Right forelimb (tissue), 1 donor: ENCODE measurements at places on chromosomes 11 and 22.

DNA sequence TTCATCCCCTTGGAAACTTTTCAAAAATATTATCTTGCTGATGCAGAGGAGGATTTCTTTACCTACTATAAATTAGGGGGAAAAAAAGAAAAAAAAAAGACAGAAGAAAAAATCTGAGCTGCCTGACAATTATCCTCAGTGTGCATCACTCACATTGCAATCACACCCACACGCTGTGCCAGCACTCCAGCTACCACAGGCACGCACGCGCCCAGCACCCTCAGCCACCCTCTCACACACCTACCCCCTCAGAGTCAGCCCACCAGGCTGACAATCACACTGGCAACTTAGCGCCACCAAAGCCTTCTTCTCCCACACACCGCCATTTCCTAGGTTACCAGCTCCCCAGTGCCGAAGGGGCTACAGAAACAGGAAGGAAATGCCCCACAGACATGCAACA, 236.1 kb downstream of the KCNA4 start:
- DNase-seq: no peak

DNA sequence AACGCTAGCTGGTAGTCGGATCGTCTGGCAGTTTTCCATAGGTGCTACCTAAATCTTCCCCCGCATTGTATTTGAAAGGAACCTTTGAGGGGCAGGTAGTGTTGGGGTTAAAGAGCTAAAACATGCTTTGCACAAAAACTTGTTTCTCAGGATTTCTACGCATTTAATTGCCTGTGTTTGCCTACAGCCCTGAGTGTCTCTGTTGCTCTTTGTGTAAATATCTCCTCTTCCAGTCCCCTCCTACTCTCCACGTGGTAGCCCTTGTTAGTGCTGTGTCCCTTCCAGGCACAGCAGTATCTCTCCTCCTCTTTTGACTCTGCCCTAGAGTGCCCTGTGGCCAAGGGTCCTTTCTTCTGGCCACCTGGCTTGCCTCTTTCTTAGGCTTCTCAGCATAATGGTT, 81.7 kb downstream of the BARX2 start:
- no peak for DNase-seq

DNA sequence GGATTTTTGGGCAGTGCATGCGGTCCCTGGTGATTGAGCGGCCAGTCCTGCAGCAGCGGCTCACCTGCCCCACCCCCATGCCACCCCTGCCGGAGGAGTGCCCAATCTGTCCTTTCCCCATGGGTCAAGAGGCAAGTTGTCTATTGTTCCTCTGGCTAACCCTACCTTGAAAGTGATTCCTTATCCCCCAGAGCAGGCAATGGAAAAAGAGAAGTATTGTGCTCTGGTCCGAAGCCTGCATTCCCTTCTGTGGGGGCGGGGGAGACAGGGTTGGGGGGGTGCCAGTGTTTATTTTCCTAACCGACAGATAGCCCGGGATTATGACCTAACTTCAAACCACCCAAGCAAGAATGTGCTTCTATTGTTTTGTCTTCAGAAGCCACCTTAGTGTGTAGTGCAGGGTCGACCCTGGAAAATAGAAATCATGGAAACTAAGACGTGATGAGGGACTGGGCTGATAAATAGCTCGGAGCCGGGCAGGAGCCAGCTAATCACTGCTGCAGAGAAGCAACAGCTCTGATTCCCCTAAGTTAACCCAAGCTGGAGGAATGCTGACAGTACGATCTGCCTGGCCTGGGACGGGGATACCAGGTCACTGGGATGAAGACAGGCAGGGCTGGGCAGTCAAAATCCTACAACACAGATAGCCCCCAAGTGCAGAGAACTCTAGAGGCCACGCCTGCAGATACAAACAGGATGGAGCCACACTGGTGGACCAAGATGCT, 38.7 kb upstream of the ATXN10 start:
- DNase-seq: no peak

GRCh38 chr22:31122532-31123291, at the start of gene INPP5J:
Gene INPP5J (plus strand): TSS chr22:31122966. CDS start chr22:31123015, 49 bp downstream.
- DNase-seq: no peak

DNA sequence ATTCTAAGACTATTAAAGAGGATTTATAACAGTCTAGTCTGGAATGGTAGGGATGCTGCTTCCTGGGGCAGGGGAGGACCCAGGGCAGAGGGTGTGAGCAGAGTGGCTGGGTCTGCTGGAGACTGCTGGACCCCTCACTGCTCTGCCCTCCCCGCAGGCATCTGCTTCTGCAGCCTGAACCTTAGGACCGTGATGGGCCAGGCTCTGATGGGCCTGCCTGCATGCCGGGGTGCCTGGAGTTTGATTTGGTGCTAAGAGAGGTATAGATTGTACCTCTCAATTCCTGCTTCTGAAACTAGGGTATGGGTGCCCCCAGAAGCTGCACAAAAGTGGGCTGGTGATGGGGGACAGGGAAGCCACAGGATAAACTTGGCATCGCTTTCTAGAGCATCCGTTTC, 54.9 kb downstream of the CD82 start:
- peak; percentile 27 for DNase-seq

- no peak for DNase-seq
Measured at GRCh38 chr11:18253233-18253632, 4.8 kb upstream of the SAA2 start.

DNA sequence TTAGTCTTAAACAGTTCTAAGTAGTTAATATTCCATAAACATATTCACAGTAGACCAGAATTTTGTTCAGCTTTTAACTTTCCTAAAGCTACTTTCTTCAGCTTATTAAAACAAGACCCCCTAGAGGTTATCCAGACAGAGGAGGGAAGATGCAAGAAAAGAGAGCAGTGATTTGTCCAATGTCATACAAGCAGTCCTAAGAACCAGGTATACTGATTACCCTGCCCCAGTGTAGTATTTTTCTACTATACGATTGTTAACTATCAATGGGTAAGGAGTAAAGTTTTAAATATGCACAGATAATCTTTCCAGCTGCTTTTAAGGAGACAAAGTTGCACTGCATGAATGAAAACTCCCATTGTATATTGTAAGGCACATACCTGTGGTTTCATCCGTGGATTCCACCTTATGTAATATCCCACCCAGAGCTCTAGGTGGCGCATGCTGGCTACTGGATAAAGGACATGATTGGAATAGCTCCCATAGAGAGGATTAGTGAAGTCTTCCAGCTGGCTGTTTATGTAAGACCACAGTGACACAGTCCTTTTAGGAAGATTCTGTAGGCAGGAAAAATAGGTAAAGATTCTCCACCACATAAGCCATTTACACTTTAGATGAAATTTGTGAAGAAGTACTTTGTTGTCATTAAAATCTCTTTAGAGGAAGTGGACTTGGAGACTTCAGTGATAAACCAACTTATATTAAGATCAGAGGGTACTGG, 45.6 kb downstream of the CEP57 start:
- peak; percentile 52 for DNase-seq

DNA sequence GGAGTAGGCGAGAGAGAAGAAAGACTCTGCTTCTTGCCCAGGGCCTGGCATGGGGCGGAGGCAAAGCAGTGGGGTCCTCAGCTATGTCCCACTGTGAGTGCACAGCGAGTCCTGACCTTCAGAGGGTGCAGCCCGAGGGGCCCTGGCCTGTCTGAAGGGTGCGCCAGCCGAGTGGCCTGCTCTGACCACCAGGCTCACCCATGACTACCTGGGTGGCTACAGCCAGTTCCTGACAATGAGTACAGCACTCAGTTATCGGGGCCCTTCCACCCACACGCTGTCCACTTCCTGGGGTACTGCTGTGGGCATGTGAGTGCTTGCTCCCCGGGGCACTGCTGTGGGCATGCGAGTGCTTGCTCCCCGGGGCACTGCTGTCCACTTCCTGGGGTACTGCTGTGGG, 74.1 kb upstream of the B3GAT1 start:
- peak; percentile 3 for DNase-seq

GRCh38 chr11:38721586-38722315, 2123.7 kb upstream of the RAG2 start:
- DNase-seq: no peak

GRCh38 chr22:49274754-49275380, 552.8 kb downstream of the BRD1 start:
- no peak for DNase-seq

GRCh38 chr11:28514391-28514790, 406.2 kb downstream of the METTL15 start:
- no peak for DNase-seq

GRCh38 chr11:92596596-92597317, 372.1 kb downstream of the FAT3 start:
- no peak for DNase-seq

GRCh38 chr22:38941488-38941987, 15.9 kb upstream of the APOBEC3A start:
- DNase-seq: no peak

DNA sequence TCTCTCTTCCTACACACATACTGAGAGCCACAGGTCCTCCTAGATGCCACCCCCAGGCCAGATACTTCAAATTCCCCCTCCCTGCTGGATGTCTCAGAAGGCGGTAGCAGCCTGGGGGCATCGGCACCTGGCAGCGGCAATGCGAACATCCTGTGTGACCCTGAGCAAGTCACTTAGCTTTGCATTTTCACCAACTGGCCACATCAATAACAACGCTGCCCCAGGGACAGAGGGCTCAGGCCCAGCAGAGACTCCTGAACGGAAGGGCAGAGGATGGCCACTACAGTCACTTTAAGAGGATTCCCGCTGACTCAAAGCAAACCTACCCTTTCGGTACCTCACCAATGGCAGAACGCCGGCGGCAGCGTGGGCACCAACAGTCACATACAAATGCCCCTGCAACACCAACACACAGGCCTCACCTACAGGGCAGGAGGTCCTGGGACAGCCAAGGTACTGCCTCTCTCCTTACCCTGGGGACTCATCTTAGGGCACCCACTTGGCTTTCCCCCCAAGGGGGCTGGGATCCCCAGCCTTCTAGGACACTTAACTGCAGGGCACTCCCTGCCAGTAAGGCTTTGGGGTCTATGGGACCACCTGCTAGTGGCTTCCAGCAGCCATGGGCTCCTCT, 1.6 kb downstream of the LMO1 start:
- no peak for DNase-seq

GRCh38 chr22:19722982-19723231, 432 bp upstream of the GP1BB start:
- DNase-seq: no peak
